ENCODE measurements at places on chromosomes 2 and 18.

GRCh38 chr2:200713704-200714064 lies 98.0 kb upstream of the BZW1 start:
- DNase-seq, result no peak

DNA sequence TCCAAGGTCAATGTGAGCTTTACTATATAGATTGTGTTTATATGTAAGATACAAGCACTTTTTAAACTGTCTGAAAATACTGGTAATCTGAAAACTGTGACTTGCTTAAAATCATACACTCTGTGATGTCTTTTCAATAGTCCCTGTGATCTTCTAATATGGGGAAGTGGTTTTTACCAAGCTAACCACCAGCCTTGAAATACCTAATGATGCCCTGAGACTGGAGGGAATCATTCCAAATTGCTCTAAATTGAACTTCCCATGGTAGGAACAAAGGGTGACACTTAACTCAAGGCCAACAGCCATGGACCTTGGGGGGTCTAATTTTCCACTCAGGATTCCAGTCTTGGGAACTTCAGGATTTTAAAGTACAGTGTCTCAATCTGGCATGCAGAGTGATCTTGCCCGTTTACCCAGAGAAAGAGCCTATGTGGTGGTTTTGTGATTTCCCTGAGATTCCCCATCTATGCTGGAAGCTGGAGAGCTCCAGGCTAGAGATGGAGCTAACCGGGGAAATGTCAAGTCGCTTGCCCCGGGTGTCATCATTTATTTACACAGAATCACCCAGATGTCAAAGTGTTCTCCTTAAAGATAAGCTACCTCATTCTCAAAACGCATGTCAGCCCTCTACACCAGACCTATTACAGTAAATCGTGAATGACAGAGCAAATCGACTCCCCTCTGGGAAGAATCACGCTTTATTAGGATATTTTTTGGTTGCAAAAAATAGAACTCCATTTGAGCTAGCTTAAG lies 198.5 kb downstream of the SP3 start:
- no peak for DNase-seq

DNA sequence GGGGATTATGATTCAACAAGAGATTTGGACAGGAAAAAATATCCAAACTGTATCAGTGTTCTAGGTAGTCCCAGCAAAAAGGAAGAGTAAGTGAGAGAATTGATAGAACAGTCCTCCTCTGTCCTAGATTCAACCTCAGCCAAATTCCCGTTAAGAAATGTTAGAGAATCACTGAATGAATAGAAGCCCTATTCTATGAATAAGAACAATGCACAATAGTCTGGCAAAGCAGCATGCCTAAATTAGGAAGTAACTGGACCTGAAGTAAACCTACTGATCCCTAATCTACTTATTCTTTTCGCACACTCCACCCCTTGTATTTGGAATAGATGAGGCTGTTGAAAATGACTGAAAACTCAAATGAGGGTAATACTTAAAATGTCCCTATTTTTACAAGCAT lies 1665.5 kb downstream of the LRP1B start:
- no peak for DNase-seq

DNA sequence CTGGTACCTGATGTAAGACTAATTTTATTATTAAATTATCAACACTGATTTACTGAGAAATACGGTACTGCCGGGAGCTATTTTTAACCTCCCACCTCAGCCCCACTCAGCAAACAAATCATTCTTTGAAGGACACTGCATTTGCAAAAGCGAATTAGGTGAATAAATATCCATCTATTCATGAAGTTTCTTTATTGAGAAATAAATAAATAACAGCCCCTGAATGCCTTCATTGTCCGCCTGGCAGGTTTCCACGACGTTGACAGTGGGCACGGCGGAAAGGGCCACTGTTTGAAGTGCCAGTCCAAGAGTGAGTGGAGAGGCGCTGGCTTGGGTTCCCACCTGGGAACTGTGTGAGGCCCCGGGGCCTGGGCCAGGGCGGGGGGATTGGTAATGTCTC lies 15.7 kb downstream of the C1QL2 start:
- no peak for DNase-seq

- no peak for DNase-seq
These were observed 428.9 kb upstream of the FANCL start for GRCh38 chr2:58669998-58670397.

DNA sequence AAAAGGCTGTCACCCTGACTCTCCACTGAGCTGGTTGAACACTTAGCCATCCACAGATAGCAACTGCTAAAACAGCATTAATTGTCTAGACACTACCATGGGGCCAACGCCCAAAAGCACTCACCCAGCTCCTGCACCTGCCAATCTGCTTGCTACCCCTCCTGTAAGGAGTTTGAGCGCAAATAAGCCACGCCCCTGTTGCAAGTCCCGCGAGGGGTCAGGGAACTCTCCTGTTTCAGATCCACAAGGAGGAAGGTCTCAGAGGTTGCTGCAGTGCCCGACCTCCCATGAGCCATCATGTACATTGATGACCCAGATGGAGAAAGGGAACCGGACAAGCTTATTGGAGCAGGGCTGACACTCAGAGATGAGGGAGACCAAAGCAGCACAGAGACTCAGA lies 106.8 kb downstream of the ZNF516 start:
- DNase-seq, result no peak

DNA sequence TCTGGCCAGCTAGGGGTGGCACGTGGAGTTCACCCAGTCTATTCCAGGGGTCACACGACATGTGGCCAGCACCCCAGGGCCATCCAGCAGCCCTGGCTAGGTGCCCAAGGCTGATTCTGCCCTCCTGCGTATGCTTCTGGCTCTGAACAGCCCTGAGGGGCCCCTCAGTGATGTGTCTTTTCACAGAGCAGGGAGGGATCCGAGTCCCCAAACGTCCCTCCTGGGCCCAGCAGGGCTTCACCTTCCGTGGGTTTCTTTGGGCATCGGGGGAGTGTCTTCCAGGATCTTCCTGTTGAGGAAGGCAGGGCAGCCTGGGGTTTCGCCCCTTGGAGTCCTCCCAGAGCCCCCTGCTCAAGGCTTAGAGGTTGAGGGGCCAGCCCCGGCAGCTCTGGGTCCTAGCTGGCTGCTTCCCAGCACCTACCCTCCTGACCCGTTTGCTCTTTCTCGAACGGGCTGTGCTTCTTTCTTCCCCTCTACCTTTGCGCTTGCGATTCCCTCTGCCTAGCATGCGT lies 165.9 kb downstream of the DYSF start:
- no peak for DNase-seq

Measured in endothelial cell (in vitro differentiated cells).